Left renal pelvis (tissue), 4 donors: ENCODE measurements at places on chromosomes 2 and 18. TPM values are rescaled to one million over a fixed set of nuclear protein-coding genes. Genes with fewer than 3 reads are reported as not detected.

HOXD3 gene
- polyA plus RNA-seq, result 31.0 TPM

DNAJC5G gene
- 1.7 TPM for polyA plus RNA-seq

VSNL1 gene
- 5.3 TPM for polyA plus RNA-seq

DNA sequence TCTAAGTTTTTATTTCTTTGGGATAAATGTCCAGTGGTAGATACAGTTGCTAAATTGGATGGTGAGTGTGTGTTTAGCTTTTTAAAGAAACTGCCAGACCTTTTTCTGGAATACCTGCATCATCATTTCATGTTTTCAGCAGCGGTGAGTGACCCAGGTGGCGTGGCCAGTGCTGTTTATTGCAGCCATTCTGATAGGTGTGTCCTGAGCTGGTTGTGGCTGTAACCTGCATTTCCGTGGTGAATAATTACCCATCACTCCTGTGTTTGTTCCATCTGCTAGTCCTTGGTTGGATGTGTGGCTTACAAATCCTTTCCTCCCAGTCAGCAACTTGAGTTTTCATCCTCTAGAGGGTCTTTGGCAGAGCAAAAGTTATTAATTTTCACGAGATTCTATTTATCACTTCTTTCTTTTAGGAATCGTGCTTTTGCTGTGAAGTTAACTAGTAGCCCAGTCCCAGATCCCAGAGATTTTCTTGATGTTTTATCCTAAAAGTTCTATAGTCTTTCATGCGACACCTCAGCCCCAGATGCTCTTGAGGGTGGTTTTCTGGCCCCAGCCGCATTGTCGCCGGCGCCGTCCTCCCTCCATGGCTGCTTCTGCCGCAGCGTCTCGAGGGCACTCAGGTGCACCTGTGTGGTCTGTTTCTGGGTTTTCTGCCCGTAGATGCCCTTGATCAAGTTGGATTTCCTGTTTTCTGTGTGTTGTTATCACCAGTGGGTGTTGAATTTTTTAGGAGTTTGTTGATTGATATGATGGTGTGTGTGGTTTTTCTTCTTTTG, 44.9 kb downstream of the CTDP1 start:
- no peak for DNase-seq
